Activated T-cell treated with anti-CD3 and anti-CD28 coated beads, Interleukin-2, amount 50 U/mL, for 4 hours (primary cell): ENCODE measurements at places on chromosomes 7 and 10.

DNA sequence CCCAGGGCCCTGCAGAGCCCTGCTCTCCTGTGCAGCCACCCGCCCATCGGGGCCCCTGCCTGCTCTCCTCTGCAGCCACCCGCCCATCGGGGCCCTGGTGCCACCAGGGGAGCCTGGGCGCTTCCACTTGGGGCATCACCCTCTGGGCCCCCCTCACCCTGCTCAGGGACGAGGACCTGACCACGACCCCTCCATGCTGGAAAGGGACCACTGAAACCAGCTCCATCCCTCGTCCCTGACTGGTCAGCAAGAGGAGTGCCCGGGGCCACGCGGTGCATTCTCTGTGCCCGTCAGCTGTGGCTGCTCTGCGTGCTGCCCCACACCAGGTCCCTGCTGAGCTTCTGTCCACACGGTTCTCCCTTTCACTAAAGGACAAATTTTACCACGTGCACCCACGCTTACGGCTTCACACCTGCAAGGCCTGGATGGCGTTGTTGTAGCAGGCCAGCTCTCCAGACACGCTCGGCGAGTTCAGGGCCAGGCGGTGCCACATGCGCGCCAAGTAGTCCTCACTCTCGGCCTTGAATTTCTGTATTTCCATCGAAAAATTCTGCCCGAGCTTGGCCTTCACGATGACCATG lies 57.6 kb downstream of the CFAP46 start:
- DNase-seq: no peak

DNA sequence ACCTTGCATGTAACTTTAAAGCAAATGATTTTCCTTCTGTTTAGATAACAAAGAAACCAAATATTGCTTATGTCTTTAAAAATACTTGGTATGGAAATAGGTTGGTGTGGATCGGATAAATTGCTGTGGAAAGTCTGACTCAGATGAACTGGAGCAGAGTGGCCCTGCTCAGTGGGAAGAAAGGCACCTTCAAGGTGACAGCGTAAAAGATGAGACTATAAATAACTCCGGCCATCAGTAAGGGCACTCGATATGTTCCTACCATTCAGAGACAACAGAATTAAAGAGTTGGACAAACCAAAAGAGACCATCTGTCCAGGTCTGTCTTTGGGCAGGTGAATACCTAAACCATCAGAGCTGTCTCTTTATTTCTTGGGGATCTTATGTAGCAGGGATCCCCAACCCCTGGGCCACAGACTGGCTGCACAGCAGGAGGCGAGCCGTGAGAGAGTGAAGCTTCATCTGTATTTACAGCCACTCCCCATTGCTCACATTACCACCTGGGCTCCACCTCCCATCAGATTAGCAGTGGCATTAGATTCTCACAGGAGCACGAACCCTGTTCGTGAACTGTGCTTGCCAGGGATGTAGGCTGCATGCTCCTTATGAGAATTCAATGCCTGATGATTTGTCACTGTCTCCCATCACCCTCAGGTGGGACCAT lies 357.1 kb downstream of the PRPF18 start:
- DNase-seq: no peak

DNA sequence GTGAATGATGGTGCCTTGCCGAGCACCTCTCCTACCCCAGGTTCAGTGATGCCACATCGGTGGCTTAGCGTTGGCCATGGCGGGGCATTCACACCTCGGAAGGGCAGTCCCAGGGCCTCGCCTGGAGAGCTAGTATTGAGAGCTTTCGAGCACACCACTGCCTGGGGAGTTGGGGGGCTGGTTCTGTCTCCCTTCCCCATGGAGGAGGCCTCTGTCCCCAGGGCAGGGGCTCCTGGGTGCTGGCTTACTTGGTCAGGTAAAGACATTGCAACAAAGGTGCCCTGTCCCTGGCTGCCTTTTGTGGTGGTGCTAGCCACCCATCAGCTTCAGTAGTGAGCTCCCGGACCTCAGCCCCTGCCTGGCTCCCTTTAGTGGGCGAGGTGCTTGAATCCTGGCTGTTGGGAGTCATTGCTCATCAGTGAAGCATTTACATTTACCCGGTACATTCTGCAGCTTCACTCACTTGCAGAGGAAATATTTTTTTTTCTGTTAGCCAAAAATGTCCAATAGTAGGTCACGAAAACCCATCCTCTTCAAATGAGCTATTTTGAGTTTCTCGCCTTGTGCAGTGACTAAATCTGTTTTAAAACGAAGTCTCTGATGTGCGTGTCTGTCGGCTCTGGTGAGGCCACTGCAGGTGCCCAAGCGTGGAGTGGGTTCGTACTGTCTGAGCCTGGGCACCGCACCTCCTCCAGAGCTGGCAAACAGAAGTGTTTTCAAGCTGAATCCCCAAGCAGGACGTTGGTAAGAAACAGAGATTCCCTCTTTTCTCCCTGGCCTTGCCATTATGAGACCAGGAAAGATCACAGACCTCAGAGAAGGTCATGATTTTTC lies 95.5 kb downstream of the INPP5A start:
- no peak for DNase-seq

DNA sequence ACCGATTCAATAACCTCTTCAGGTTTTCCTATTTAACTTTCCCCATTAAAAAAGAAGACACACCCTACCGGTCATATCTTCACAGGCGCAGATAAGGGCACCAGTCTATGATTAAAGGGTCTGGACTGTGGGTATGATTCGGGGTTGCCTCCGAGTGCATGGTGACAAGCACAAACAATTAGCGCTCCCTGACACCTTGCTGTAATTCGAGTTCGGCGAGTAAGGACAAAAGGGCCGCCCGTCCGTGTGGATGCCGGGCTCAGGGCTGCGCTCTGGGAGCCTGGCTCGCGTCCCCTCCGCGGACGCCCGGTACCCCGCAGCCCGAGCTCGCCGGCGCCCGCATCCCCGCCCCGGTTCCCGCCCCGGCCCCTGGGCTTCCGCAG lies 111.9 kb upstream of the RHEB start:
- peak; percentile 18 for DNase-seq

- no peak for DNase-seq
Observed at GRCh38 chr7:100836812-100837098, 9.4 kb upstream of the EPHB4 start.

- DNase-seq: no peak
Observed at GRCh38 chr10:49550563-49550962, 11.6 kb upstream of the ERCC6 start.

DNA sequence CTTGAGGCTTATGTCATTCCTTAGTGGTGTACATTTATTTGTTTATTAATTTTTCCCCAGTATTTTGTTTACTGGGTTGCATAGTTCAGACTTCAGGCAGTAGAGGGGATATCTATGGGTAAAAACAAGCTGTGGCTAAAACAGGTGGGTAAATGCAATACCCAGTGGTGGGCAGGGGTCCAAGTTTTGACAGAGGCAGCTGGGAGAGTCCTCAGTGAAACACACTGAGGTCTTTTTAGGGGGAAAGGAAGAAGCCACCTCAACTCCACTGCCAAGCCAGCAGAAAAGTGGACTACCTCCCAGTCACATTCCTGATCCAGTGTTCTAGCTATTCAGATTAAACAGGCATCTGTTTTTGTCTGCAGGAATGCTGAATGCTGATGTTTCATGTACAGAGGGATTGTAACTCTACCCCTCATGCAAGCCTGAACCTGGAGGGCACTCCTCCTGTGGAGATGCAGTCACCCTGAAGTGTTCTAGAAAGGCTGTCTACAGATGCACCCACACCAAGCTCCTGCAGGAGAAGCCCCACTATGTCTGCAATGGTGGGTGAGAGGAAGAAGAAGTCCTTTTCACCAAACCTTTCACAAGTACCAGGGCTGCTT lies 757.8 kb downstream of the INHBA start:
- DNase-seq: no peak

DNA sequence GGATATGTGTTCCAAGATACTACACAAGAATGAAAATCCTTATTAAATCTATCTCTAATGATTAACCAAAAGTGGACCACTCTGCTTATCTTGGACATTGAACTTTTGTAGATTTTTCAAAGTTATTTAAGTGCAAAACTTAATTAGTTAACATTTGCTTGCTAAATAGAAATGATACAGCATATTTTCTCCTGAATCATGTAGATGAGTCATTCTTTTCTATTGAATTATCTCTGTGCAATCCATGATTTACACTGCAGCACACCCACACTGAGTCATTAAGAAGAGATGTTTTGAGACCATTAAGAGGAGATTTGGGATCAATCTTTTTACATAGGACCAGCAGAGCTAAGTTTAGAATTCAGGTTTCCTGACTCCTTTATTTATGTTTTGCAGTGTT lies 6.6 kb upstream of the ABCC2 start:
- DNase-seq: no peak

GRCh38 chr10:78588194-78588811 lies 480.5 kb upstream of the ZMIZ1 start:
- no peak for DNase-seq

- DNase-seq: no peak
Observed at GRCh38 chr10:95513941-95514392, 47.2 kb downstream of the SORBS1 start.

DNA sequence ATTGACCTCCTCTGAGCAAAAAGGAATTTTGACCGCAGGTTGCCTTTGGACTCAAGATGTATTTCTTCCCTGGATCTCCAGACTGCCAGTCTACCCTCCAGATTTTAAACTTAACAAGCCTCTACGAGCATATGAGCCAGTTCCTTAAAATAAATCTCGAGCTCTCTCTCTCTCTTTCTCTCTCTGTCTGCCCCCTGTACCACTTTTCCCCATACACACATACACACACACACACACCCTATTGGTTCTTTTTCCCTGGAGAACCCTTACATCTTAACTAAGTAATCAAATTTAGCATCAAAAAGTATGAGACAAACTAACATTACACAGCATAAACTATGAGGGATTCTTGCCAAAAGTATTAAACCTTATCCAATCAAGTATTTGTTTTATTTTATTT lies 11.4 kb downstream of the BCAP29 start:
- no peak for DNase-seq

DNA sequence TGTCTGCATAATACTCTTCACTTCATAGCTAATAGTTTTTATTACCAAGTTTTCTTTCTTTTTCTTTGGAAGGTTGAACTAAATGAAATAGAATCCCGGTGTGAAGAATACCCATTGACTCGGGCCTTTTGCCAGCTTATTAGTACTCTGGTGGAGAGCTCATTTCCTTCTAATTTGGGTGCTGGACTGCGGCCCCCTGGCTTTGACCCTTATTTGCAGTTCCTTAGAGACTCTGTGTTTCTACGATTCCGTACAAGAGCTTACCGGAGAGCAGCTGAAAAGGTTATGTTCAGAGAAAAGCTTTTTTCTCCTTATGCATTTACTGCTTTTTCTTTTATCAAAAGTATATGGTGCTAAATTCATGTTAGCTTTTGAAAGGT lies 40.2 kb downstream of the NUP205 start:
- no peak for DNase-seq

GRCh38 chr10:12414278-12414989 lies 65.1 kb downstream of the CAMK1D start:
- DNase-seq: no peak

- no peak for DNase-seq
Observed at GRCh38 chr10:11262494-11263345, 245.0 kb downstream of the CELF2 start.

DNA sequence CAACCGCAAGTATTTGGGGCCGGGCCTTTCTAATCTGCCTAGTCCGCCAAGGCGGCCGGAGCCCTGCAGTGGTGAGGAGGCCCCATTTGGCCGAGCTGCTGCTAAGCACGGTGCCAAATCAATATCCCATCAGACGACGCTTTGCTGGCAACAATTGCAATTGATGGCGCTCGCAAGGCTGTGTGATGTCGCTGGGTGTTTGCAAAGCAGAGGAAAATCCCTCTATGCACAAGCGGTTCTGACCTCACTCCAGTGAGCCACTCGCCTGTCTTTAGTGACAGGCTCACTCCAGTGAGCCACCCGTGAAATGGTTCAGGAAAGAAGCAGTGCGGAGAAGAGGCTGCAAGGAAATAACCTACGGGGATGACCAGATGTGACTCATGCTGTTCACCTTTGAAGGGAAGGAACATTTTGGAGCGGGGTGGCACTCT lies 18.3 kb upstream of the PDE1C start:
- DNase-seq: no peak

DNA sequence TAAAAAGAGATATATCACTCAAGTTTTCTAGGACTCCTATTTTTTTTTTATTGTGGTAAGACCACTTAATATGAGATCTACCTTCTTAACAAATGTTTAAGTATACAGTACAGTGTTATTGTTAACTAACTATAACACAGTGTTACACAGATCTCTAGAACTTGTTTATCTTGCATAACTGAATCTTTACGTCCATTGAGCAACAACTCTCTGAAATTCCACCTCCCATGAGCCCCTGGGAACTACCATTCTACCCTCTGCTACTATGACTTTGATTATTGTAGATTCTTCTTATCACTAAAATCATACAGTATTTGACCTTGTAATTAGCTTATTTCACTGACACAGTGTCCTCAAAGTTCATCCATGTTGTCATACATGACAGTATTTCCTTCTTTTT lies 22.5 kb upstream of the REEP3 start:
- no peak for DNase-seq

DNA sequence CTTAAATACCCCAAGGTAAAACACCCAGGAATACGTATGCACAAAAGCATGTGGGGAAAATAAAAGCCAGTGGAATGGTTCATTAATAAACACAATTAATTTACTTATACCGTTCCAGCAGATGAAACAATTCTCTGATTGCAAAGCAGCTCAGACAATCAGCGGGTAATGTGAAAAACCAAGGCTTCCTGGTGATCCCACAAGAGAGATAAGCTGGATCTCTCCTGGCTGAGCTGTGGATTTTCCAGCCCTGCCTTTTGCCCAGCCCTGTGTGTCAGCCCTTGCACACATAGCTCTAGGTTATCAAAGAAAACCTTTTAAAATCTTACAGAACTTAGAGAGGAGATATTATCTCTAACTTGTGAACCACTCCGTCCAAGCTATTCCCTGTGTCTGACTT lies 1010.7 kb upstream of the AUTS2 start:
- DNase-seq: no peak

GRCh38 chr10:15189133-15189885 lies 20.8 kb upstream of the NMT2 start:
- no peak for DNase-seq

- DNase-seq: no peak
Observed at GRCh38 chr7:71278257-71278656, 146.3 kb downstream of the GALNT17 start.

DNA sequence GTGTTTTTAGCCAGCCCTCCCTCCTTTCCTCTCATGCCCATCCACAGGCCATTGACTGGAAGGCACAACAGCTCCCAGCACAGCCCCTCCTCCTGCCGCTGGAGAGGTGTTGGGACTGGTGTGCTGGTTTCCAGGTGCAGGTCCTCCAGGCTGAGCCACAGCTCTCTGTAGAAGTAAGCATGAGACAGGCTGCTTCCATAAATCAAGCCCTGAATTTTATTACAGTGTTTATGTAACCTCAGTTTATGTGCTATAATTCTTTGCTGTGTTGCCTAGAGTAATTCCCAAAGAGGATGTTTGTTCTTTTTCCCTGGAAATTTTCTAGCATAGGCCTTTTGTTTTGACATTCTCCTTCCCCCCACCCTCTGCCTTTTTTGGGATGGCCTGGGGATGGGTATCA lies 445.8 kb downstream of the AUTS2 start:
- no peak for DNase-seq

- DNase-seq: no peak
Observed at GRCh38 chr7:132878204-132878919, 203.5 kb downstream of the CHCHD3 start.

GRCh38 chr7:137446025-137446424 lies 102.5 kb upstream of the PTN start:
- DNase-seq: no peak
